ENCODE measurements at places on chromosomes 3 and 15. TPM values are rescaled to one million over a fixed set of nuclear protein-coding genes. Genes with fewer than 3 reads are reported as not detected.

DNA sequence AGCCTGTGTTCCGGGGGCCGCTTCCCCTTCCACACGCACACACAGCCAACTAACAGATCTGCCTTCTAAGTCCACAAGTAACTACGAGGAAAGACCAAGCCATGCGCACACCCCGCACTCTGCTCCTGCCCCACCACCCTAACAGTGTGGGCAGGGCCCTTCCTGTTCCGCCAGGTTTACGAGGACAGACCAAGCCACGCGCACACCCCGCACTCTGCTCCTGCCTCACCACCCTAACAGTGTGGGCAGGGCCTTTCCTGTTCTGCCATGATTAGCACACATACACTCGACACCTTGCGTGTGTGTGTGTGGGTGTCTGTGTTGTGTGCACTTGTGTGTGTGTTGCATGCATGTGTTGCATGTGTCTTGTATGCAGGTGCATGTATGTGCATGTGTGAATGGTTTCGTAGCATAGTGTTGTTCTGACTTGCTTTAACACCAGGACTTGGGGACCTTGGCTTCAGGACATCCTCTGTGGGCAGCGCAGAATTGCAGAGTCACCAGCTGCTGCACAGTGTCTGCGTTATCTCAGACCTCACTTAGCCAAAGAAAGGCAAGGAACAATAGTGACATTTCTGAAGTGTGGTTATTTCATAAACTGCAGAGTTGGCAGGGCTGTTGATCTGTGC lies 114.4 kb downstream of the CHSY1 start:
- no peaks in the 10 kb centered on the region for H3K36me3 ChIP-seq
- H3K4me1 ChIP-seq: peaks cover 22% of the 10 kb centered on the region
- no peak overlapping the region for H3K4me3 ChIP-seq
- peak overlapping the region; percentile 63 for H3K27ac ChIP-seq

- H3K27ac ChIP-seq: no peak overlapping the region
- DNase-seq: no peak
- H3K4me1 ChIP-seq: no peaks in the 10 kb centered on the region
- H3K27me3 ChIP-seq: peaks cover 24% of the 10 kb centered on the region
- no peaks in the 10 kb centered on the region for H3K36me3 ChIP-seq
- no peak overlapping the region for H3K4me3 ChIP-seq
Observed at GRCh38 chr3:61926923-61927322, 365.6 kb downstream of the PTPRG start.

GRCh38 chr15:93759629-93760028 lies 471.7 kb upstream of the MCTP2 start:
- H3K4me1 ChIP-seq: no peaks in the 10 kb centered on the region
- H3K27ac ChIP-seq: no peak overlapping the region
- H3K27me3 ChIP-seq: peaks cover 8% of the 10 kb centered on the region
- H3K36me3 ChIP-seq: no peaks in the 10 kb centered on the region
- H3K4me3 ChIP-seq: no peak overlapping the region
- DNase-seq: no peak

TICRR gene
- total RNA-seq: 0.16 TPM

APOD gene
- total RNA-seq: not detected

DNA sequence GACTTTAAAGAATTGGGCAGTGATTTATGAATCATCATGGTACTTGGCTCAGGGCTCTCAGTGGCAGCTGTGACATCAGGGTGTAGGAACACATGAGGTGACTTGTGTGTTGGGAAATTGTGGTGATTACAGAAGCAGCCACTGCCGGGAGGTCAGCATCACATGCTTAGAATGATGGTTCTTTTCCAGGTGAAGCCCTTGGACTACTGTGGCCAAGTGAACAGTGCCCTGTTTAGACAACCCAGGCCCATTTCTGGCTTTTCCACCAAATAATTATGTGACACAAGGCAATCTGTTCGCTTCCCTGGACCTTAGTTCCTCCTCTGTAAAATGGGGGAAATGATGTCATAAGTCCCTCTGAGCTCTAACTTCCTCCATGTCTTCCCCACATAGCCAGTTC lies 139.7 kb upstream of the ROPN1 start:
- H3K36me3 ChIP-seq: no peaks in the 10 kb centered on the region
- H3K4me1 ChIP-seq: no peaks in the 10 kb centered on the region
- no peak overlapping the region for H3K4me3 ChIP-seq
- peaks cover 17% of the 10 kb centered on the region for H3K27me3 ChIP-seq

DNA sequence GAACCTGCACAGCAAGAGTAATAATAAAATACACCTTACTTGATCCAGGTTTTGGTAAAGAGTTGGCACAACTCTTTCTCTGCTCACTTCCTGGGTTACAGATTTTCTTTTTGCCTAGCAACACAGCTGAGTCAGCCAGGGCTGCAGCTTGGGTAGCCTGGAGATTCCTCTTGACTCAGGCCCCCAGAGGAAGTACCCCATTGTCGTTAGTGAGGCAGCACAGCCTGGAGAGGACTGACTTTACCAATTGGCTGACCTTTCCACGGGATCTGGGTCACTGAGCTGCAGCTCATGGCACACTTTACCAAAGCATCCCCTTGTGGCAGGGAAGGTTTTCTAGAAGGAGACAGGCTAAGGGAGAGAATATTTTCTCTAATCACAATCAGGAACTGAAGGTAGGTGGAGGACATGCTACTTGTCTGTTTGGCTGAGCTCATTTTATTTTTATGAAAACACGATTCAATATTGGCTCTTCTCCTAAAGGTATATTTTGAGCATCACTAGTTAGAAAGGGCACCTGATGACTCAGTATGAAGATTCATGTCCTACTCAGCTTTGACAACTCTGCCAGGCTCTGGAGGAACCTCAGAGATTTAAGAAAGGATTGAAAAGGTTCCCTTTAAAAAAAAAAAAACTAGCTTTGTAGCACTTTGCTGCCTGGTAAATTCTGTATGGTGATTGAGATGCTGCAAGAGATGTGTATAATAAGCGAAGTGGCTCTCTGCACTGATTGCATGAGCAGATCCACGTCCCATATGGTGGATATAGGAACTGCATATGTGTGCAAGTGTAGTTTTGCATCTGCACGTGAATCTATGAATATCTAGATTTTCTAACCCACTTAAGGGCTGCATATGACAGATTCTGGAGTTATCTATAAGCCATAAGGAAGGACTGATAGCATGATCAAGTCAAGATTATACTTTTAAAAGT lies 124.8 kb downstream of the CHDH start:
- no peak overlapping the region for H3K4me3 ChIP-seq
- no peak for DNase-seq
- H3K27ac ChIP-seq: no peak overlapping the region
- H3K36me3 ChIP-seq: no peaks in the 10 kb centered on the region

Measured in naive thymus-derived CD8-positive, alpha-beta T cell (primary cell).